ENCODE measurements at places on chromosomes 3 and 15.

- DNase-seq: no peak
These were observed 295.3 kb downstream of the GBE1 start for GRCh38 chr3:81466201-81466560.

GRCh38 chr3:147360646-147361453, 45.5 kb downstream of the ZIC4 start:
- no peak for DNase-seq

DNA sequence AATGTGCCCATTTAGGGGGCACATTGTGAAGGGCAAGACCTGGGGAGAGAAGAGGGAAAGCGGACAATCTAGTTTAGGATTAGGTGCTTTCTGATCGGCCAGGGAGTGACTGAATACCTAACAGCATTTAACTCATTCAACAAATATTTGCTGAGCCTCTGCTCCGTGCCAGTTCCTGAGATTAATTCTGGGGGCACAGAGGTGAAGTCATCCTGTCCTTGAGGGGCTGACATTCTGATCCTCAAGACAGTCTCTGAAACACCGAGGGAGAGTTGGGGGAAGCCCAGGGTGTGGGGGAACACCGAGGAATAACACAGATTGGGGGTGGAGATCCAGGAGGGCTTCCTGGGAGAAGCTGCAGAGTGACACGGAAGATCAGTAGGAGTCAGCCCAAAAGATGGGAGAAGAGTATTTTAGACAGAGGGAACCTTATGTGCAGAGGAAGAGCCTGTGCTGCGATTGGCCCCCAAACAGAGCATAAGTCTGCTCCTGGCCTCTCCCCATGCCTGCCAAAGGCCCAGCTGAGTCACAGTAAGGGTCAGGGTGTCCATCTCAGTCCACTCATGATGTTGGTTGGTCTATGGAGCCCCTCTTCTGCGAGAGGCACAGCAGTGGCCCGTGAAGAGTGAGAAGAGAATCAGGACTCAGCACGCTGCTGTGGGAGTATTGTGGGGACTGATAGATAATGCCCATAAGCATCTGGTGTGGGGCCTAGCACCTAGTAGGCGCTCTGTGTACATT, 60.2 kb downstream of the AMOTL2 start:
- no peak for DNase-seq

- DNase-seq: no peak
These were observed 14.8 kb downstream of the PPCDC start for GRCh38 chr15:75038231-75038630.

- no peak for DNase-seq
These were observed 56.1 kb upstream of the PIAS1 start for GRCh38 chr15:67997996-67998395.

- no peak for DNase-seq
These were observed 185.7 kb upstream of the TOPAZ1 start for GRCh38 chr3:44055951-44056350.

- no peak for DNase-seq
These were observed 24.7 kb downstream of the CEMIP start for GRCh38 chr15:80803580-80804525.

DNA sequence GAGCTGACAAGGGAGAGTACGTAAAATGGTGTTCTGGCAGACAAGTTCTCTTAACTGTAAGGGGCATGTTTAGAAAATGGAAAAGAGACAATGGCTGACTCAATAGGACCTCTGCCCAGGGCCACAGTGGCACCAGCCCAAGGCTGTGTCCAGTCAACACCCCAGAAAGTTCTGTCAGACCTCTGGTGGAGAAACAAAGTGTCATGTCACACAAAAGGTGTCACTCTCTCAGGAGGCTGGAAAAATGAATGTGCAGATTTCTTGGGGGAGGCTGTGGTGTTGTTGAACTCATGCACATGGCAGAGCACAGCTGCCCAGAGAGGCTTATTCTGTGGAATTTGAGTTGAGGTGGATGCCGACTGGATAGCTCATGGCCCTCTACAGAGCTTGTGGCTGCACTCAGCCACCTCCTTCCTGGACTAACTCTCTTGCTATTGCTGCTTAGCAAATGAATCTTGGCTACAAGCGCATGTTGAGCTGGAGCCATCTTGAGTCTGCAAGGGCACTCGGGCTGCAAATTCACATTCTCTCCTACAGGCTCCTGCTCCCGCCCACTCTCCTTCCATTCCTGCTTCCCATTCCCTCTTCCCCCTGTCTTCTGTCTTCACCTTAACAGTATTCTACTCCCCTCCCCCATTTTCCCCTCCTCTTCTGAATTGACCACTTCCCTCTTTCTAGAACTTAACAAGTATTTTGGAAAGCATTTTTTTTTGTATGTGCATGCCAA, 55.8 kb upstream of the SLC7A14 start:
- no peak for DNase-seq

GRCh38 chr15:68818769-68819494, 1.8 kb downstream of the ANP32A start:
- DNase-seq: peak; percentile 8

DNA sequence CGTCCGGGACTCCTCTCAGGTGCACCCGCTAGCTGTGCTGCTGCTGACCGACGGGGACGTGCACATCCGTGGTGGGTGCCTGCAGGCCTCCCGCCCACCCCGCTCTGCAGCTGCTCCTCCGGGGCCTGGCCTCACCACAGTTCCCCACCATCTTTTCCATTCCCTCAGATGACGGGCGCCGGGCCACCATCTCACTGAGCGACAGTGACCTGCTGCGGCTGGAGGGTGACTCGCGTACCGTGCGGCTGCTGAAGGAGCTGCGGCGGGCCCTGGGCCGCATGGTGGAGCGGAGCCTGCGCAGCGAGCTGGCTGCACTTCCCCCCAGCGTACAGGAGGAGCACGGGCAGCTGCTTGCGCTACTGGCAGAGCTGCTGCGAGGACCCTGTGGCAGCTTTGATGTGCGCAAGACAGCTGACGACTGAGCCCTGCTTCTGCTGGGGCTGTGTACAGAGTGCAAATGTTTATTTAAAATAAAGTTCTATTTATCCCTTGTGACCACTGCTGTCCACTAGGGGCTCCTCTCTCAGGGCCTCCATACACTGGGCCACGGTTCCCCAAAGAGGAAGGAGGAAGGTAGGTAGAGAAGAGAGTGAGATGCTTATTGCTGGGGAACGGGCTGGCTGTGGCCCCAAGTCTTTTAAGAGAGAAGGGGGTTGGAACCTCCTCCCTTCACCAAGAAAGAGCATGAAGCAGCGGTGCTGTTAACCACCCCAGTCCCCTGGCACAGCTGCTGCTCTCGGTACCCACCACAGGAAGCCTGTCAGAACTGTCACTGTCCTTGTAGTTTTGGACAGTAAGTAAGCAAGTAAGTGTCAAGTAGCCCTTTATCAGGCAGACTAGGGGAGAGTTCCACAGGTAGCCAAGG, 47.0 kb downstream of the DHX30 start:
- no peak for DNase-seq

- DNase-seq: no peak
These were observed 17.6 kb upstream of the CYP11A1 start for GRCh38 chr15:74384881-74385643.

DNA sequence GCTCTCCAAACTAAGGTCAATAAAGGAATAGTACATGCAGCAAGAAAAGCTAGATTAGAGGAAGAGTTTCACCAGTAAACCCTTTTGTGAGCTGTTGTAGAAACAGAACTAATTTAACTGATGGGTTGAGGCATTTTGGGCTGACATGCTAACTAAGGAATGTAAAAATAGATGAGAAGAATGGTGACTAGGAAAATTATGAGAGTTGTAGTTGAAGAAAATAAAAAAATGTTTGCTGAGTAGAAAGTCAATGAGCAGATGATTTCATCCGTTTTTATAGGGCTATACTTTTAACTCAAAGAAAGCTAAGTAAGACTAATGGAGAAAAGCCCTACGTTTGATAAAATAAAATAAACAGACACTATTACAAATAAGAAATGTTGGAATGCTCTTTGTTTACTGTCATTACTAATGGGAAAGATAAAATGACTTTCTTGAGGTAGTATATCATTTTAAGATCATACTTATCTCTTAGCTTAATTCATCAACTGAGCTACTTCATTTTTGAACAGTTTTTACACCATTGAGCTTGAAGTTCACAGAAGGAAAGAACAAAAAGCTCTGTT, 209.4 kb upstream of the DPH6 start:
- no peak for DNase-seq

GRCh38 chr3:141853629-141854168, 22.7 kb upstream of the ATP1B3 start:
- no peak for DNase-seq

DNA sequence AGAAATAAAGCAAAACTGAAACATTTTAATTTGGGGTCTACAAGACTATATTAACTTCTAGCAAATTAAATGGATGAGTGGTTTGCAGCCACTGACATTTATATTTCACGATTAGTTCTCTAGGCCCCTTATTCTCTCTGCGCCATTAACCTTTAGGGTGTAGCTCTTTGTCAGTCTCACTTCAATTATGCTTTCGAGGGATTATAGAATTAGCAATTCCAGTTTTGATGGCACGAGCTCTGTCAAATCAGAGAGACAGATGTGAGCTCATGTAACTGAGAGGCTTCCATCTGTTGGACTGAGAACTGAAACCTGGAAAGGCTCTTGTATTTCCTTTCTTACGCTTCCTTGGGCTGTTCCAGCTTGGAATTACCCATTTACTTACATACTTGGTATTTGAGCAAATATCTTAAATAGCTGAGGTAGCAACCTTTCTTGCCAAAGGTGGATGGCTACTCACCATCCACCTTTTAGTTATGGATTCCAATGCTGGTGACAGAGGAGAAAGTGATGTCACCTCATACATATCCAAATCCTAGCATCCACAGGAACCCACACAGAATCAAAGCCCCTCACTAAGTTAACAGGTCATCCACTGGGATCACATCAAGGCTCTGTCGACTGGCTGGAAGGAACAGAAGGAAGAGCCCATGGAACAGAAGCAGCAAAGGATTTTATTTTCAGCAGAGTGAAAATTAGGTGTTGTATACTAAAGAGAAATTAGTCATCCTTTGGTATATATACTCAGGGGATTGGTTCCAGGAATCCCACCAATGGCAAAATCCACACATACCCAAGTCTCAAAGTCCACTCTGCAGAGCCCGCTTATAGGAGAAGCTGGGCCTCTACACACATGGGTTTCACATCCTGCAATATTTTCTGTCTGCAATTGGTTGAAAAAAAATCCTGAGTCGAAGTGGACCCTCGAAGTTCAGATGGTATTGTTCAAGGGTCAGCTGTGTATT, 20.8 kb downstream of the VGLL4 start:
- no peak for DNase-seq

DNA sequence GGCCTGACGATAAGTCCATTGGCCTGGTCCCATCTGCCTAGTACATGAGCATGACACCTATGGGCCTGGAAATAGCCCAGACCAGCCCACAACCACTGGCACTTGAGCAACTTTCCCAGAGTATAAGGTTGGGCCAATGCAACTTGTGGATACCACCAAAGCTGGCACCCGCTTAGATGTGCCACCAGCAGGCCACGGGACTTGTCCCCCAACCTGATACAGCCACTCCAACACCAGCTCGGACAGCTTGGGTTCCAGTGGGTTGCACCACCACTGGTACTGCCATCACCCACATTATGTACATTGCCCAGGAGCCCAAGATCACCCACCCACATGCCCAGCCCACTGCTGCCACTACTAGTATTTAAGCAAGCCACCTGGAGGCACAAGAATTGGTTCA, 381.2 kb downstream of the GBE1 start:
- DNase-seq: no peak

- no peak for DNase-seq
These were observed 46.7 kb upstream of the PROK2 start for GRCh38 chr3:71831599-71831998.

GRCh38 chr3:193732391-193732790, 139.4 kb downstream of the OPA1 start:
- DNase-seq: no peak

DNA sequence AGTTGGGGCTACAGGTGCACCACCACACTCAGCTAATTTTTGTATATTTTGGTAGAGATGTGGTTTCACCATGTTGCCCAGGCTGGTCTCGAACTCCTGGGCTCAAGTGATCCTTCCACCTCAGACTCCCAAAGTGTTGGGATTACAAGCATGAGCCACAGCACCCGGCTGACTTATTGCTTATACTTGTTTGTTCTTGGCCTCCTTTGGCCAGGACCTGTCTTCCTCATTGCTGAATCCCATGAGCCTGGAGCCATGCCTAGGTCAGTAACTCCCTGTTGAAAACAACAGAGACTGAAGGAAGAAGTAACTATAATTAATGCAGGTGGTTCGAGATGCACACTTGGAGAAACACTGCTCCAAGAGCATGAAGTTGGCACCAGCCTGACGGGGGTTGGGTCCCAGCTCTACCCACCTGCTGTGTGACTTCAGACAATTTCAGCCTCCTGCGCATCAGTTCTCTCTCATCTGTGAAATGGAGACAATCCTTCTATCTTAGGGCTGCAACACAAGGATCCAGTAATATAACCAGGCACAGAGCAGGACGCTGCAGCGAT, 38.9 kb downstream of the CPN2 start:
- no peak for DNase-seq

DNA sequence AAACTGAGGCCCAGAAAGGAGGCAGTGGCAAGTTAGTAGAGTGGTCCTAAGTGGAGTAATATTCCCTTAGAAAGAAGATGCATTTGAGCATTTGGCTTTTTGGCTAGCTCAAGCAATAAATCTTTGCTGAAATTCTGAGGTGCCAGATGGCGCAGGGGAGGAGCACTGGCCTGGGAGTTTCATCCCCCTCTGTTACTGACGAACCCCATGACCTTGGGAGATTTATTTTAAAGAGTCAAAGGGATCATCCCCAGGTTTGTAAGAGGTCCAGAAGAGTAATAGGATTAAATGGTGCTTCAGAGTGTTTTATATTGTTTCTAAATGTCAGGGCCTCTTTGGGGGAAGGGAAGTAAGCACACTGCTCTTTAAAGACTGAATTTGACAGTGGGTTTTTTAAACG, 85.1 kb upstream of the PIAS1 start:
- DNase-seq: no peak

- DNase-seq: no peak
These were observed 67.4 kb upstream of the UNC13C start for GRCh38 chr15:53910852-53911251.

GRCh38 chr3:59286791-59287531, 237.1 kb upstream of the CFAP20DC start:
- no peak for DNase-seq

GRCh38 chr3:129106320-129106719, 15.3 kb downstream of the RAB43 start:
- DNase-seq: no peak

- DNase-seq: no peak
These were observed 70.7 kb downstream of the CD200R1L start for GRCh38 chr3:112776000-112776399.

DNA sequence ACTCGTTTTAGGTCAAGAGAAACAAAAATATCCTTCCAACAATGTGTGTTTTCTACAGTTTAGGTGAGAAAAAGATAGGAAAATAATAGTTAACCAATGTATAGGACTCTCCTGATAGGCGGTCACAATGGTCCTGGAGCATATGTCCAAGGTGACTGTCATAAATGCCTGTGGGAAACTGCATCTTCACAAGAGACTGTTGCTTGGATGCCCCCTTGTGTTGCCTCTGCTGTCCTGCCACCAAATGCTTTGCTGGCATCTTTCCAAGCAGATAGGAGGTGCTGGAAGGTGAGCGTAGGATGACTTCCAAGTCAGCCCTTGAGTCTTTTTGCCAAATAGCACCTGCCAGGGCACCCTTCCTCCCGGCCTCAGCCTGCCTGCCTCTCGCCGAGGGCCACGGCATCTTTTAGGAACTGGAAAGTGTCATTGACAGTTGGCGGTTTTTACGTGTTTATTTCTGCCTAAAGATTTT, 24.1 kb upstream of the SACM1L start:
- peak; percentile 37 for DNase-seq
